ENCODE measurements at places on chromosomes 5 and 9.
A peak's percentile ranks its signal among the peaks of the same experiment; 100 is the strongest.

- DNase-seq: no peak
These were observed 222.9 kb upstream of the FTMT start for GRCh38 chr5:121628783-121629182.

GRCh38 chr5:82341325-82341724 is 63.2 kb upstream of the RPS23 start:
- DNase-seq: no peak

DNA sequence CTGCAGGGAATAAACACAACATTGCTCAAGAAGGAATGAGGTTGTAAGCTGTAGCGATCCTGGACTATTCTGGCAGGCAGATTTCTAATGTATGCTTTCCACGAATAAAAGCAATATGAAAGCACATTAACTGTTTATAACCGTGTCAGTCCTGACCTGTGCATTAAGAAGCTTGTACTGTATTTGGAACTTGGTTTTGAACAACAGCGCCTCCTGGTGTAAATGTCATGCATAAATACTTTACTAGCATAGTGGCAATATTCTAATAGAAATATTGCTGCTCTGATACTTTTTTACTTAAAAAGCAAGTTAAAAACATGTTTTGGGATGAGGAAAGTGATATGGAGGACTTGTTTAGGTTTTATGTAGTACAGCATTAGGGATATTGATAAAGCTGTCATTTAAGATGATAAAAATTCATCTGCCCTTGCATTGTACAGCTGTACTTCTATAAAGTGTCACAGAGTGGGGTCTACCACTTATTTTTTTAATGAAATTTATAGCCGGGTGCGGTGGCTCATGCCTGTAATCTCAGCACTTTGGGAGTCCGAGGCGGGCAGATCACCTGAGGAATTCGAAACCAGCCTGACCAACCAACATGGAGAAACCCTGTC is 70.7 kb upstream of the GNE start:
- DNase-seq: no peak

DNA sequence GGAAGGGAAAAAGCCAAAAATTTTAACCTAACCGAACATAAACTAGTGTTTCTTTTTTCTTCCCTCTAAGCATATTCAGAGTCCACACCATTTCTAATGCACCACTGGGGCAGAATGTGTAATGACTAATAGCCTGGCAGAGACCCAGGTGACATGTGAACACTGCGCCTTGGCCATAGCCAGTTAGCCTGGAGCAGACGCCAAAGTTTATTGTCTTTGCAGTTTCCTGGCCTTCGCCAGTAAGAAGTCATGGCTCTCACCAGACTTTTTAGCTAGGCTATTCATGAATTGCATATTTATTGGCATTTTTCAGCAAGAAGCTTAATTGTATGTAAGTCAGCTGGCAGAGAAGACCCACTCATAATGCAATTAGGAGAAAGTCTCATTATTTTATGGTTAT is 182.8 kb upstream of the SLC27A6 start:
- DNase-seq: no peak

GRCh38 chr9:127102788-127103187 is 19.6 kb downstream of the ANGPTL2 start:
- DNase-seq: no peak

GRCh38 chr9:73539881-73540390 is 388.3 kb downstream of the ANXA1 start:
- DNase-seq: no peak

- DNase-seq: no peak
These were observed 373.6 kb upstream of the SGCD start for GRCh38 chr5:155953335-155953734.

GRCh38 chr9:128104171-128104618 is 23.3 kb downstream of the PTGES2 start:
- no peak for DNase-seq

- no peak for DNase-seq
These were observed 29.7 kb upstream of the FAM169A start for GRCh38 chr5:74895906-74896305.

- no peak for DNase-seq
These were observed 177.5 kb downstream of the GABRB2 start for GRCh38 chr5:161369022-161369421.

GRCh38 chr9:136042541-136042940 is 52.5 kb downstream of the NACC2 start:
- no peak for DNase-seq

- no peak for DNase-seq
These were observed 221.9 kb downstream of the IRX2 start for GRCh38 chr5:2529371-2530092.

DNA sequence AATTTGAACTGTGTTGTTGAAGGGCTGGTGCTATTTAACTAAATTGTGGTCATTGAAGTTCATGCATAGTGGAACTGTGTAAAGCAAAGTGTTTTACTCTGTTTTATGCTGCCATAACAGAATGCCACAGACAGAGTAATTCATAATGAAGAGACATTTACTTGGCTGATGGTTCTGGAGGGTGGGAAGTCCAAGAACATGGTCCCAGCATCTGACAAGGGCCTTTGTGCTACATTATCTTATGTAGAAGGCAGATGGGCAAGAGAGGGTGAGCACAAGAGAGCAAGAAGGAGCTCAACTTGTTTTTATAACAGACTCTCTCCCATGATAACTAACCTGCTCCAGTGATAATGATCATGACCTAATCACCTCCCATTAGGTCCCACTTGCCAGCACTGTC is 101.9 kb upstream of the NR3C1 start:
- no peak for DNase-seq

DNA sequence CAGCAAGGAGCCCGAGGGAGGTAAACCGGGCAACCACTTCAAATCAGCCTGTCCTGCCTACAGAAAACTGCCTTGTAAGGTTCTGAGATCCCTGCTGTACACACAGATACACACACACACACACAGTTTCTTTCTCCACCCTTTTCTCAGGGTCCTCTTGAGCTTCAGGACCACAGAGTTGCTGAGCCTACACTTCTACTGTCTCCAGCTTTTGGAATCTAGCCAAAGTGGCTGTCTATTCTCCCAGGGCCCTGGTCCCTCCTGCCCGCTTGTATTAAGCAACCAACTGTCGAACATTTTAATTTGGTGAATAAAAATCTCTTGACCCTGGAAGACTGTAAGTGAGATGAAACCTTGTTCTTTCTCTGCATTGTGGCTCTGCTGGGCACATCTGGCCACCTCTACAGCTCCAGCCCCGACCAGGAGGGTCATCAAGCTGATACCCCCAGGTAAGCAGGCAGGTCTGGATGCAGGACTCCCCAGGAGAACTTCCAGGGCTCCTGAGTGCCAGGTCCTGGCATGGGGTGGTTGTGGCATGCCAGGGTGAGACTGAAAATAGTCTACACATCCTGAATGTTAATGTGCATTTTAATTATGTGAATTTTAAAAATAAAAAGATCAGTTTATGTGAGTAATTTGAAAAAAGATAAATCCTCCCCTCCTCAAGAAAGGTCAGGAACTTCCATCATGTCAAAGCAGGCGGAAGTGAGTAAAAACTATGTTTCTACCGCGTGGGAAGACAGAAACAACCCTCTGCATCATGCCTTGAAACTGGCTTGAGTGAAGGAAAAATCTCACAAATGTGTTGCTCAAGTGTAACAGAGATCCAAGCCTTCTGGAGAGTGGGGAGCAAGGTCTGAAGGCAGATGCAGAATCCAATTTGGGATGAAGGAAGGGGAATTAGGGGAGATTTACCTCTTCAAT is 15.0 kb upstream of the S1PR3 start:
- DNase-seq: no peak

- no peak for DNase-seq
These were observed 47.9 kb upstream of the NCS1 start for GRCh38 chr9:130124085-130124860.

GRCh38 chr9:137369911-137370764 is 52.8 kb downstream of the EXD3 start:
- DNase-seq: peak; percentile 69

DNA sequence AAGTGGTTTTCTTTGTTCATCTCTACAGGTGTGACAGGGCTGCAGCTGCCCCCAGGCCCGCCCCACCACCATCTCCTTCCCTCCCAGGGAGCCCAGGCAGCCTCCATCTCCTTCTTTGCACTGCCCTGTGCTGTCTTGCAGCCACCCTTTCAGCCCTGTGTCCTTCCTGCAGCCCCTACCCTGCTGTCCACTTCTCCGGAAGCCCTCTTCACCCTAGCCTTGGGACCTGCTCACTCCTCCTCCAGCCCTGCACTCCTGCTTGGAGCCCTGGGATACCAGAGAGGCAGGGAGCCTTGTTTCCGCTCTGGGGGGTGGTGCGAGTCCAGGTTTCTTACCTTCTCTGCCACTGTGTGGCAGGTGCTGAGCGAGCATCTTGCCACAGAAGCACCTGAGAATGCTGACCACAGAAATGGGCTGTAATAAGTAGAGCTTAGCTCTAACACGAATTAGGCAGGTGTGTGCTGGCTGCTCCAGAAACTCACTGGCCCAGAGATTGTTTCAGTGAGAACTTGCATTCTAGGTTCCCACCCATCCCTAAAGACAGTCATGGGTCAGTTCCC is 51.3 kb upstream of the GADD45G start:
- no peak for DNase-seq

DNA sequence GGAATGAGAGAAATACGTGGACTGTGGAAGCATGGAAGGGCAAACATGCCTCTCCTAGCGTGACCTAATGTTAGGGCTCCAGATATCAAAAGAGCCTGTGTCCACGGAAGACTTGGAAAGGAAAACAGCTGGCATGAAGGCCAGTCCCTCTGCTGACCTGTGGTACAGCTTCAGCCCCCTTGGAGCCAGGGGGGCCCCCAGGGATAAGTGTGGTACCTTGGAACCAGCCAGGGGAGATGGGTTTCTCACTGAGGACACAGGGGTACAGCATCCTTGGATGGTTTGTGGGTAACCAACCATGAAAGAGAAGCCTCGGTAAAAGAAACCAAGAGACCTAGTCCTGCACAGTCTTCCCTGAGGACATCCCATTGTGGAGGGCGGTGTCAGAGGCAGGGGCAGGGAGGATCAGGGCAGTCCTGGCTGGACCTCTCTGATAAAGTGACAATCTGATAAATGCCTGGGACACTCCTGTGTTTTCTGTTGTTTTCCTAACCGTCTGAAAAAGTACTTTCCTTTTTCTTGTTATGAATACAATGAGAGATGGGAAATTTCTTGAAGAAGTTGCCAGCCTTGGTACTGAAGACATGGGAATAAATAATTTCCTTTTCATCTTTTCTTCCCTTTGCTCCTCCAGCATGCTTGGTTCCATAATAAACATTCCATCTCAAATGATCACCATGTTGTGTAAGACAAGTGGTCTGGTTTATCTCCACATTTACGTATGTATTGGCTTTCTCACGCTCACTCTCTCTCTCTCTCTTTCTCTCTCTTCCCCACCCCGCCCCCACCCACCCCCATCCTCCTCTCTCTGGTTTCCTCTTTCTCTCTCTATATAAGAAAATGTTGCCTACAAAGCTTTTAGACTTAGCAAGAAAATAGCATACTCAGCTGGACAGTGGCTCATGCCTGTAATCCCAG is 102.1 kb downstream of the SUSD1 start:
- DNase-seq: no peak

DNA sequence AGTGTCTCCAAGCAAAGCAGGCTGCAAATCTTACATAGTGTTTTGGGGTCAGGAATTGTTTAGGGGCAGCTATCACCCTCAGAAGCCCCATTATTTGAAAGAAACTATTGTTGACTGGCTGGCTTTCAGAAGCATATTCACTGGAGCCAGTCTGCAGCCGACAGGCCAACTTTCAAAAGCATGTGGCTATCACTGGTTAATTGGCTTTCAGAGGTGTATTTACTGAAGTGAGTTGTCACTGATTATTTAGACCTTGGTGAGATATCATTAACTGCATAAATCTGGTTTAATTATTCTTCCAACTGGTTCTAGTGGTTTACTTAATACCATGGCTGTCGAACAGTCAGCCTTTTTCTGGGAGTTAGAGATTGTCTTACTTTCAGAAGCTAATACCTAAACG is 247.0 kb downstream of the CWC27 start:
- DNase-seq: no peak

GRCh38 chr9:127313042-127313560 is 48.5 kb downstream of the GARNL3 start:
- DNase-seq: peak; percentile 40

GRCh38 chr5:121152411-121152810 is 688.3 kb downstream of the PRR16 start:
- DNase-seq: no peak

- DNase-seq: peak; percentile 34
These were observed 47.0 kb upstream of the PLIN2 start for GRCh38 chr9:19174127-19174912.

DNA sequence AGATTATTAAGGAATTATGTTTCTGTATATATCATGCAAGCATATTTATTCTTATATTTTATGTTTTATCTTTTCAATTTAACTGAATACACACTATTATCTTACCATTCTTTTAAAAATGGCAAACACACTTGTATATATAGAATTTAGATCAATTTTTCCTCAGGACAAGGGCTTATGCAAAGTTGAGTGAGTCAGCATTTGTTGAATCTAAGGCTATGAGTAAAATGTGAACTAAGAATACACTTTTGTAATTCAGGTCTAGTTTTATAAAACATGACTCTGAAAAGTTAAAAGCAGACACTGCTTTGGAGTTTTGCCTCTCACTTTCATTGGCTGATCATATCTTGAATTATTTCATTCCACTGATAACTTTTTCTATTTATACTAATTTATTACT is 127.8 kb downstream of the FOCAD start:
- no peak for DNase-seq

DNA sequence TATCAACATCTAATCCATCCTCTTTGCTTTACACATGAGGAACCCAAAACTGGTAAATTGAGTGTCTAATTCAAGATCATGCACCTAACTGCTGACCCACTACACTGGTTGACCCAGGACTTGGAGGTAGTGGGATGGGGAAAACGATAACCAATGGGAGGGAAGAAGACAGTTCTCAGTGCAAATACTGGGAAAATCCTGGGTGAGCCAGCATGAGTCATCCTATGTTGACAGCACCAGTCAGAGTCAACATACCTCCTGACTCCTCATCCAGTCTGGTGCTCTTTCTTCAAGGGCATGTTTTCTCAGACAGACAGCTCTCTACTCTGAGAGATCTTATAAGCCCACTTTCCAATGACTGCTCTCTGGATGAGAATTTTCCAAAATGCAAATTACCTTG is 232.8 kb upstream of the PTGER4 start:
- no peak for DNase-seq

DNA sequence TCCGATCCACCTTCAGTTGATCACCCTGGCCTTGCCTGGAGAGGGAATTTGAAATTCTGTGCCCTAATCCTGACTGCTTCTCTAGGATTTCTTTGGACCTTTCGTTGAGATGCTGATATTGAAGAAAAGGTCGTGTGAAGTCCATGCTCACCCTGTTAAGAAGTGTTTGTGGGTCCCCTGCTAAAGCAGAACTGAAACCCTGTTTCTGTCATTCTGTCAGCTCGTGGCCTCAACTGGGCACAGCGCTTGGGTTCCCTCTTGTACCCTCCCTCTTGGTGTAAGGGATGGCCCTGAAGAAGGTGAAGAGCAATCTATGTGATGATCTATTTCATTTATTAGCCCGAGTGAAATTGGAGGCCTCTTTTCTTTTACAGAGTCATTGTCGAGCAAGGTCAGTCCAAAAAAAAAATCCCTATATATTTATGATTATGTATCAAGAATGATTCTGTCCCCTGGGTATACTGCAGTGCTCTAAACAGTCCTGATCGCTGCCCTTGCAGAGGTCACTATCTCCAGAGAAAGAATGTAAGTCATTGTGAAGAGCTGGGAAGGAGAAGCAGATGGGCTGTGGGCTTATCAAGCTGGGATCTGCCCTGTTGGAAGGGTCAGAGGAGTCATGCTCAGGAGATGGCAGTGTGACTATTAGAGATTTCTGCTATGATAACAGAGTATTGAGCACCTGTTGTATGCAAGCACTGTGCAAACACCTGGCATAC is 56.1 kb downstream of the WWC1 start:
- DNase-seq: no peak
